ENCODE measurements at places on chromosomes 2 and 18.

DNA sequence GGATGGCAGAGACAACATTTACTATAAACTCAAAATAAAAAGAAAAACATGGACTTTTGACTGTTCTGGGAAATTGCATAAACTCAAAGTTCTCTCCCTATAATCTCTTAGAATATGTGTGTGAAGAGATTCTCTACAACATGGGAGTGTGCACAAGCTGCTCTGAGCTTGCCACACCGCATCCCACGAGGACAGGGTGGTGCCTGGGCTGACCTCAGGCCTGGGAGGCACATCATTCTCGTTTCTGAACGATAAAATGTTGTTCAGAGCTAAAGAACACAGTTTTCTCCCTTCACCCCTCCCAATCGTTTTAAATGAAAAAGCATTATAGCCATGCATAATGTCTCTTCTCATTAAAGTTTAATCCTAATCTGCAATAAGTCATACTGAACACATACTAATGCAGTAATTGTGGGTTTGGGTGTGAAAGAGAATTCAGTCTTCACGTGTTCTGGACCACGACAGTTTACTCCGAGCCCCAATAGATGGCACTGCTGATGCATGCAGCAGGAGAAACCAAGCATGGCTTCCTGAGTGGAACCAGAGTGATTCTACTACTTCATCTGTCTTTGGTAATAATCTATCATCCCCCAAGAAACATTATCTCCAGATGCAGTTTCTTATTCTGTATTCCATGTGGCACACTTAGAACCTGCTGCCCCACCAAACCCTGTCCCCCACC is 46.9 kb upstream of the LAMA1 start:
- no peak for DNase-seq

DNA sequence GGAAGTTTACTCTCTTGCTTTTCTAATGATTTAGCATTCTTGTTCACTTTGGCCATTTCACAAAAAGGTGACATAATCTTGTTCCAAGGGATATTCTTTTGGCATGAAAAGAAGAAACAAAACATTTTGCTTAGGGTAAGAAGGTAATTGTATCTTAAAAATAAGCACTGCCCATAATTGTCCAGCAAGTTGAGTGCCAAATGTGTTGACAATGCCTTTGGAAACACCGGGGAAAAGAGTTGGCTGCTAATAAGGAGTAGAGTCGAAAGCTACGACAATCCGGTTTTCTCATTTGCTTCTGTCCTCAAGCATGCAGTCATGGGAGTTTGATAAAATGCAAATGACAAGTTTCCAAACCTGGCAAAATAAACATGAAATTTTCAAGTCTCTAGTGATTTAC is 27.3 kb downstream of the ITGAV start:
- DNase-seq: no peak

DNA sequence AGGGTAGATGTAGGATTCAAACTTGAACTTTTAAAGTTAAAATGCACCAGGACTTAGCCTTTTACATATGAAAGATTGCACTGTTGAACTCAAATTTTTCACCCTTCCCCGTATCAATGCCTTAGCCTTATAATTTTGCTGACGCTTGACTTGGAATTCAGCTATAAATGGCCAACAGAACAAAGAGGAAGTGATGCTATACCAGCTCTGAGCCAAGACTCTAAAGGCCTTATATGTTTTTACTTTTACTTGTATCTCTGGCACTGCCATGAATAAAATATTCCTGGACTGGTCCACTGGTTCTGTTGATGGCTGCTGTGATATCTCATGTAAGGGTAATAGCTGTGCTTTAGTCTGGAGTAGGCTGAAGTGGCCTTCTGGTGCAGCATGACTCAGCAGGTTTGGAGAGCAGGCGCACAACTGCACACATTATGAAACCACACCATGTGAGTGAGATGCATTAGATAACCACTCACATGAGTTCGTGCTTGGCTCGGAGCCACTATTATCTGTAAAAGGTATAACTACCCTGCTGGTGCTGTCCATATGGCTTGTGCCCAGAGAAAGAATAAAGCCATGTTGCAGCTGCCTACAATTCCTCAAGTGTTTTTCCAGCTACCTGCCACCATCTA is 8.4 kb upstream of the IER3IP1 start:
- DNase-seq: no peak

- no peak for DNase-seq
Observed at GRCh38 chr18:79488311-79489050, 92.8 kb downstream of the NFATC1 start.

- no peak for DNase-seq
Observed at GRCh38 chr2:28638102-28638501, 113.5 kb upstream of the PPP1CB start.

DNA sequence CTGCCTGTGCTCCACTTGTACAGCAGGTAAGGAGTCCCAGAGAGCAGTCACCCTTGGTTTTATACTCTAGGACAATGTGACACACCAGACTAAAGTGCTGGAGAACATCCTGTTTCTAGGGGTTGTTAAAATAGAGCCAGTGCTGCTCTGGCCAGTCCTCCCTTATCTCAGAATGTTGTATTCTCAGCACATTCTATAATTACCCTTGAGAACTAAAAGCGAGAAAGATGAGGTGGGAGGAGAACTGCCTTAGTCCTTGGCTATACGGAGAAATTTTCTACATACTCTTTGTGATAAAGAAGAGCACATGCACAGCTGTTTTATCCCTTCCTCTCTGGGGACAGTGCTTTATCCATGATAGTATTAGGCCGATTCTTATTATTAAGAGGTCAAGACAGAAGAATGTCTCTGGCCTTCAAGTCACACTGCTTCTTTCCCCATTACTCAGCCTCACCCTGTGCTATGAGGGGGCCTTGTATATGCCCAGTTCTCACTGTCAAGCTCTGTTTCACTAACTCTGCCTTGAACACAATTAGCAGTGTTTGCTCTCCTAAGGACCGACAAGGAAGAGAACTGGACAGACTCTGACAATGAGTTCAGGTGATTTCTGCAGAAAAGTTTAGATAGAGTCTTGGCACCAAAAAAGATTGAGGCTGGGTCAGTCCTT is 385.8 kb downstream of the TRIB2 start:
- DNase-seq: no peak

GRCh38 chr18:46856973-46857372 is 60.3 kb downstream of the PIAS2 start:
- DNase-seq: no peak

- no peak for DNase-seq
Observed at GRCh38 chr2:177026253-177026652, 186.3 kb upstream of the HNRNPA3 start.

GRCh38 chr2:46964835-46965560 is 49.4 kb upstream of the MCFD2 start:
- DNase-seq: no peak

- DNase-seq: no peak
Observed at GRCh38 chr2:240213476-240214421, 73.3 kb upstream of the OTOS start.

GRCh38 chr2:74902281-74902860 is 56.1 kb upstream of the POLE4 start:
- no peak for DNase-seq

GRCh38 chr2:118492335-118492734 is 355.1 kb downstream of the EN1 start:
- DNase-seq: no peak

- no peak for DNase-seq
Observed at GRCh38 chr2:128797937-128798336, 479.3 kb upstream of the HS6ST1 start.

- peak; percentile 47 for DNase-seq
Observed at GRCh38 chr2:119744335-119744939, 15.3 kb upstream of the PTPN4 start.

GRCh38 chr2:17328161-17328560 is 190.1 kb downstream of the RAD51AP2 start:
- DNase-seq: no peak

DNA sequence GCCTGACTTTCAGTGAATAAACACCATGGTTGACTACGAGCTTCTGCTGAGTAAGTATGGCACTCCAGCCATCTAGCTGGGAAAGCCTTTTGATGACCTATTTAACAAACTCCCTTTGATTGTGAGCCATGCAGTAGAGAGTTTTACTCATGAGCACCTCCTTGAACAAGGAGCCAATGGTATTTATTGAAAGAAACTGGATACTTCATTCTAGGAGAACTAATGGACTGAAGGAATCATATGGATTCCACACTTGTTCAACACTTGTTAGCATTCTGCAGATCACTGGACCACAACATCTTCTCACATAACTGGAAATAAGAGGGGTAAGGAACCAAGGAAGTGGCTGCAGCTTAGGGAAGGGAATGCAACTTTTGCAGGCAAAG is 320.9 kb upstream of the ETAA1 start:
- no peak for DNase-seq

GRCh38 chr2:231633241-231633976 is 40.7 kb downstream of the TEX44 start:
- no peak for DNase-seq

DNA sequence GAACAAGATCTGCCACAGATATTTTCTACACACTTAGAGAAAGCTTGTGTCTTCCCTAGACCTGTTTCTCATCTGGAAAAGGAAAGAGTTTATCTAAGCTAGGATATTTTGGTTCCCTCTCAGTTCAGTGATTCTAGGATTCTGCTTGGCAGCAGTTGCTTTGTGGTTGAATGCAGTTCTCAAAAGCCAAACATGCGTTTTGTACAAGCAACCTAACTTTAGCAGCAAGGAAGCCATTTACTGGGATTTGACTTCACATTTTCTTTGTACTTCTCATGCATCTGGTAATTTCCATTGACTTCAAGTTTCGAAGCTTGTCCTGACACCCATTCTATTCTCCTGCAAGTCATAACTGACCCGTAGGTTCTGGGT is 33.3 kb downstream of the VSNL1 start:
- no peak for DNase-seq

GRCh38 chr2:241359481-241360045 is 3.5 kb downstream of the FARP2 start:
- DNase-seq: no peak

DNA sequence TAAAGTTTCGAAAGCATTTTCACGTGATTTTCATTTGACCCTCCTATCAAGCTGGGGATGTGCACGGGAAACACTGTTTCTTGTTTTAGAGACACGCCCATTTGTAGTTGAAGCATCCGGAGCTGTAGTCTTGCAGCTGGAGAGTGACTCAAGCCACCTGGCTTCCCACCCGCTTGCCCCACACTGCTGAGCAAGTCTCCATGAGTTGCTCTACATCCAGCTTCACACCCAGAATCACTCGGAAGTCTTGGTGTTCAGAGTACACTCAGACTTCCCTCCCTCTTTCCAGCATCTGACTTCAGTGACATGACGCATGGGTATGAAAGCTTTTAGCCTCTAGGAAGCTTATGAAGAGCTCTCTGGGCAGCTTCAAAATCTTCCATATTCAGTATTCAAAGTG is 262.4 kb downstream of the NBAS start:
- DNase-seq: no peak

DNA sequence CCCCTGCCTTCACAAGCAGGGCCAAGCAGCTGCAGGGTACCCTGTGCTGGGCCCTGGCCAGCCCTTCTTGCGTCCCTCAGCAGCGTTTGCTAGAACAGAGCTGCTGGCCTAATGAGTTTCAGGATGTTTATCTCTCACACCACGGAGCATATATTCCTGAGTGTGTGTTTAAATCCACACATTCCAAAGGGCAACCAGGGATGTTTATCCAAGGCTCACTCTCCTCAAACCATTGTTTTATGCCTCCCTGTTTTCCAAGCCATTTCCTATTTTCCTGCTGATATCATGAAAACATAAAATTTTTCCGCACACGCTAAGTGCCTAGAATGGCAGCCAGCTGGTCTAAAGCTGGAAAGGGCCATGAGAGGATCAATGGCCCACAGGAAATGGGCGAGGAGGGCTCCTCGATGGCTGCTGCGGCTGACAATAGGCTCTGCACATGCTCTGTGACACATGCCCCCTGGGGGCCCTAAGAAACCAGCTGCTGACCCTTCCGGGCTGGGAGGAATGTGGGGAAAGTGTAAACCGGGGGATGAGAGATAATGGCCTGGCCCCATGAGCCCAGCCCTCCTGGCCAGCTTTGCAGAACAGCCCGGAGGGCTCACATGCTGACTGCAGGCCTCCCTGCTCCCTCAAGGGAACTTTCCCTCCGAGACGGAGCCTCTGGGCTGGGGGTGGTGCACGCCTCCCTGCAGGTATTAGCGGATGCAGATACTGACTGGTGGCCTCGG is 194.0 kb downstream of the NDUFA10 start:
- DNase-seq: no peak

DNA sequence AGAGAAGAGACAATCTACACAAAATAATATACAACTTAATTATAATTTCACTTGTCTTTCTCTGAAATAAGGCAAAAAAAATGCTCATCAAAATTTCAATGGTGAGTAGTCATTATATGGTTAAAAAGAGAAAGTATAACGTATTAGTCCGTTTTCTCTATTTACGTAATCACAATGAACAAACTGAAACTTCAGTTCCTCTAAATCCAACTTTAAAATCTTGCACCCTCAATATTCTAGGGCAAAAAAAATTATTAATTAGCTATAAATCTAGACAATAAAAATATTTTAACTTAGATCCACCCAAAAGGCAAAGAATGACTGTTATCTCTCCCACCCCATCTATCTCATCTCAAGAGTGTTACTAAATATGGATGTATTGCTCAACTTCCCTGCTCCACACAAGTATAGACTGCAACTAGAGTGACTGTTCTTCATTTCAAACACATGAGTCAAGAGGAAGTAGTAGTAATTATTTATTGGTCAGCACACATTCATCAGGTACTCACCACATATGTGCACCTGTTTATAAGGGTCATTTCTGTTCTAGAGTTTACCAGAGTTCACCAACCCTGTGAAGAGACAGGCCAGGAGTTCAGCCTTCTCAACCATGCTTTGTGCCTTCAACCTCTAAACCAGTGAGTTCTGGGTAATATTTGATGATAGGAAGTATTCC is 36.4 kb downstream of the STK39 start:
- DNase-seq: peak; percentile 16

DNA sequence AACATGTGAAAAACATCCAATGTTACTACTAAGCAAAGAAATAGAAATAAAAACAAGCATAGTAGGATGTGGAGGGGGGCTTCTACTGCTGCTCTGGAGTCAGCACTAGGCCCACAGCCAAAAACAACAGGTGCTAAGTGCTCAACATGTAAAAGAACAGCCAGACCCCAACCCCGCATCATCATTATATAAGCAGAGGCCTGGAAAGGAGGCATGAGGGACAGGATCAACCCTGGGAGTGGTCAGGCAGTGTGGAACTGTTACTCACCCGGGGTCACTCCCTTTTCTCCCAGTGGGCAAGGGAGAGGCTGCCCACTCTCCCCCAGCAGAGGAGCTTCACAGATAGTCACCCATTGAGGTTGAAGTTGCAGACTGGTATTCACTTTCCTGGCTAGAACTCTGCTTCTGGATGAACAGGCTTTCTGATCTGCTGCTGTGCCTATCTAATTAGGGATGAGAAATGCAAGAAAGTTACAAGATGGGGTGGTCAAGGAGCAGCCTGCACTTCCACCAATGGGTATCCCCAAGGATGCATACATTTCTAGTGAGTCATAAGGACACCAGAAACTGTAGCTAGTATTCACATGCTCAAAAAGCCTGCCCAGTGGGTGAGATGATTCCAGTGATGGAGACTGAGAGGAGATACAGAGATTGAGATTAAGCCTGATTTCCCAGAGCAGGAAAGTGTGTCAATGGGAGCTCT is 480.1 kb upstream of the TCF4 start:
- DNase-seq: no peak

- no peak for DNase-seq
Observed at GRCh38 chr2:32166115-32166574, 481 bp downstream of the SLC30A6 start.
